Cardiac septum (tissue), 1 donor: ENCODE measurements at places on chromosomes 2 and 18.
A peak's percentile ranks its signal among the peaks of the same experiment; 100 is the strongest.

- peak; percentile 55 for DNase-seq
Observed at GRCh38 chr2:127614246-127614645, 31.7 kb upstream of the GPR17 start.

DNA sequence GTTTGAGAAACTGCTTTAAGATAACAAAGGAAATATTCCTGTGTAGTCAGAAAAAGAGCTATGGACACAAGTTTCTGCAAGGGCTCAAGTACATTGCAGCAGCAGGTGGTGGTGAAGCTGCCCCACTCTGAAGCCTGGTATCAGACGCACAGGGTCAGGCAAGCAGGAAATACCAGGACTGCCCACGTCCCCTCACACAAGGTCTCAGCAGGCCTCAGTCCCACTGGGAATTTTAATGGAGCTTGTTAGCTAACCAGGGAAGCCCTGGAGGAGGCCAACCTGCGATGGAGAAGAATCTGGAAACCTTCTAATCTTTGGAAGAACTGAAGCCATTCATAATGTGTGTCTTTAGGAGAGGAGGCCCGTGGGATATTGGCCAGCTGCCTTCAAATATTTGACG, 168.3 kb downstream of the UXS1 start:
- DNase-seq = no peak

- no peak for DNase-seq
Observed at GRCh38 chr18:62399781-62400308, 74.7 kb downstream of the TNFRSF11A start.

DNA sequence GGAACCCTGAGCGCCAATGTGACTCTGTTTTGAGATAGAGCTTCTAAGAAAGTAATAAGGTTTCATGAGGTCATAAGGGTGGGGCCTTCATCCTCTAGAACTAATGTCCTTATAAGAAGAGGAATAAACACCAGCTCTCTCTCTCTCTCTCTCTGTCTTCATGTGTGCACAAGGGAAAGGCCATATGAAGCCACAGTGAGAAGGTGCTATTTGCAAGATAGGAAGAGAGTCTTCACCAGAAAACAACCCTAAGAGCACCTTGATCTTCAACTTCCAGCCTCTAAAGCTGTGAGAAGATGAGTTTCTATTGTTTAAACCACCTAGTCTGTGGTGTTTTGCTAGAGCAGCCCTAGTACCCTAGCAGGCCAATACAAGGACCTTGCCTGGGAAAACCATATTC, 55.8 kb downstream of the DOCK10 start:
- no peak for DNase-seq

- DNase-seq = no peak
Observed at GRCh38 chr2:56985609-56986008, 801.8 kb downstream of the CCDC85A start.

DNA sequence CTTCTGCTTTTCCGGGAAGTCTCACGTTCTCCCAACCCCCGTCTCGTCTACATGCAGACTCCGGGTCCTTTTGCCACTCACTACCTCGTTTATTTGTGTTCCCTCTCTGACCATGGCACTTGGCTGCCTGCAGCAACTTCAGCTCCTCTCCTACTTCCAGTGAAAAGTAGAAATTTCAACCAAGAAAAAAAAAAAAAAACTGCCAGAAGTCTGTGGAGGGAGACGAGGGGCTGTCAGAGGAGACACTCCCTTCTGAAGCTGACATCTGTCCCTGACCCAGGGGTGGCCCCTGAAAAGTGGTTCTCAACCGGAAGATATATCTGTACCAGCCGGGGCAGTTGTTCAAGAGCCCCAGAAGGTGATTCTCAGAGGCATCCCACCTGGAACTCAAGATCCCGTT, 742 bp upstream of the MYO5B start:
- no peak for DNase-seq

DNA sequence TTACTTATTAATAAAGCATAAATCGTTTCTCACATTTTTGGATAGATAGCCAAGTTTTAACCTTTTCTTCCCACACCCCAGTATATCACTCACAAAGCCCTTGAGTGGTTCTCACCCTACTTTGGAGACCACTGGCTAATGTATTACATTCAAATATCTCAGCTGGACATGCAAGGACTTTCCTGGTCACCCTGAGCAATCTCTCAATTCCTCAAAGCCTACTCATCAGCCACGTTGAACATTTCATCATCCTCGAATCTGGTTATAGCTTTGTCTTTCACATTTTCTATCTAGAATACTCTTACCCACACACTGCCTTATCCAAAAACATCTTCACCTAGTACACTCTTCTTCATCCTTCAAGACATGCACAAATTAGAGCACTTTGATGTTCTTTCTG, 71.1 kb upstream of the MAPRE2 start:
- DNase-seq = no peak

- no peak for DNase-seq
Observed at GRCh38 chr2:186036862-186037449, 298.4 kb downstream of the FSIP2 start.

GRCh38 chr18:63834471-63835113, 52.9 kb upstream of the SERPINB2 start:
- DNase-seq = no peak

DNA sequence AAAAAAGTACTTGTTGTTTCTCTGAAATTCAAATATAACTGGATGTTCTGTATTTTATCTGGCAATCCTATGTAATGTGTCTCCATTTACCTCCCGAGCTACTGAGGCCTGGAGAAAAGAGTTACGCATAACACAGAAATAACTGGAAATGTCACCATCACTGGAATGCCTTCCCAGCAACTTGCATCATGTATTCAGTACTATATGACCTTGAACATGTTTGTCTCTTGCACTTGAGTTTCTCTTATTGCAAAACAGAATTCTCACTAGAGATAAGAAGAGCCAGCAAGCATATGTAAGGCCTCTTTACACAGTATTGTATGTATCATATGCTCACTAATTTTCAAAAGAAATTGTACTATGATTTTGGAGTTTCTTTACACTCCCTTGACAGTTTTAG, 99.6 kb upstream of the CTAGE1 start:
- no peak for DNase-seq
